ENCODE measurements at places on chromosomes 4 and X.

DNA sequence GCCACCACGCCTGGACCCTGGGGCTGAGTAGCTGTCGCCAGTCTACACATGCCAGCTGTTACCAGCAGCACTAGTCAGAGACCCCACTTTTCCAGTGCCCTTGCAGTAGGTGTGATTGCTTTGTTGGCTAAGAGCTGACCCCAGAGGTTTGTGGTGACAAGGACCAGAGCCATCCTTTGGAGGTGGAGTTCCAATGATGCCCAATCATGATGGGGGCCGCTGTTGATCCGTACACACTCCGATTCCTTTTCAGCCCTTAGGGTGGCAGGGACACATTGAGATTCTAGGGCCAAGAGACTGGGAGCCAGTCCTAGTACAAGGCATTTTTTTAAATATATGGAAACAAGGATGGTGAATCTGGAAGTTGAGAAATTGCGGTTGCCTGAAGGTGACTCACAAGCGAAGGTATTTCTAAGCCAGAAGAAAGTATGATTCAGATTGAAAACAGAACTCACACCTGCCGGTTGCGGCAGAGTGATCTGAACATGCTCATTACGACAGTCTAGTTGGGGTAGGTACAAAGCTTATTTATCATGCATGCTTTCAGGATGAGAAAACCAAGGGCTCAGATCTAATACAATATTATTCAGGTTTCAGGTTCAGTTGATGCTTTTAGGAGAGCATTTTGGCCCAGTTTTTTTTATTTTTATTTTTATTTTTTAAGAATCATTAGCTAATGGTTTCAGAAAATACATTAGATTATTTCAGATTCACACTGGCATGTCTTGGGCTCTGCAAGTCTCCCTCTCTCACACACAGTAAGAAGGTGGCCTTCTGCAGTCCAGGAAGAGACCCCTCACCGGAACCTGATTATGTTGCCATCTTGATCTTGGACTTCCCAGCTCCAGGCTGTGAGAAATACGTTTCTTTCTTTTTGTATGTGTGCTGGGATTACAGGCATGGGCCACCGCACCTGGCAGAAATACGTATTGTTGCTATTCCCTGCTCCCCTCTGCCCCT is 43.4 kb downstream of the SHROOM2 start:
- DNase-seq, result no peak

GRCh38 chr4:87916626-87917025 is 58.9 kb upstream of the SPP1 start:
- no peak for DNase-seq

- no peak for DNase-seq
Measured at GRCh38 chrX:77014377-77015372, 432.5 kb upstream of the FGF16 start.

DNA sequence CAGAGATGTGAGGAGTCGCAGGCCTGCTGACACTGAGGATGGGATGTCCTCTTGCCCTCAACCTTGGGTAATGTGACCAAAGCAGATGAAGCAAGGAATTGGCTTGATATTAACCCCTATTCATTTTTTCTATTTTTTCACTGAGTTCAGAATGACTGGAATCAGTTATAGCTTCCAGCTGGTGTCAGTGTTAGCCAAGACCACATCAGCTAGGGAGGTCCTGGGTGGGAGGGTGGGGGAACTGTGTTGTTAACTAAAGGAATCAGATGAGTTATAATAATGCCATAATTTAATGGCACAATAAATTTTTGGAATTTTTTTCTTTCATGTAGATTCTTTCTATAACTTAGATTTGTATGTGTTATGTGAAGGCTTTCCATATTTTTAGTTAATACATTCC is 91.9 kb downstream of the EGF start:
- DNase-seq, result no peak

DNA sequence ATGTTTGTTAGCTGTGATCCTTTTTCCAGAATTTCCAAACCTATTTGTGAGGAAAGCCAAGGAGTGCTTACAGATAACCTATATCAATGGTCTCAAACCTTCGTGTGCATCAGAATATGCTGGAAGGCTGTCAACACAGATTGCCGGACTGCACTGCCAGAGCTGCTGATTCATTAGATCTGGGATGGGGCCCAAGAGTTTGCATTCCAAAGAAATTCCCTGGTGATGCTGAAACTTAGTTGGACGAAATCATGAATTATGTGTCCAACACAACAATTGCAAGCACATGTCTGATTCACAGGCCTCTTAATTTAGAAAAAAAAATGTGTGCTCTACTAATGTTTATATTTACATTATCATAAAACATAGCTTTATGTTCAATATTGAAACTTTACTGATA is 544.0 kb upstream of the AMOT start:
- no peak for DNase-seq

DNA sequence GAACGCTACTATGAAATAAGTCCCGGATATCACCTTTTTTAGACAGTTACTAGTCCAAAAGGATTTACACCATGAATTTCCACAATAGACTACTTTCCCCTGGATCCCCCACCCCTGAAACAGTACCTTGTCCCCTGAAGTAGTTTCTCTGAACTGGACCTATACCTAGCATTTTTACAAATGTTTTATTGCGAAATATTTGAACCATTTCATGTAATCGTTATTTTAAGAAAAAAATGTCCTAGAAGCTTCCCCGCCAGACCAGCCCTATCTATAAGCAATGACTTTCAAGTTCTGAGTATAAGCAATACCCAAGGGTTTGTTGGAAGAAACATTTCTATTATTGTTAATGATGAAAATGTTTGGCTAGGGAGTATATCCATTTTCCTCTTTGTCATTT is 517.8 kb upstream of the IGFBP7 start:
- DNase-seq, result no peak

- no peak for DNase-seq
Measured at GRCh38 chr4:69523385-69524132, 27.9 kb upstream of the UGT2B4 start.

DNA sequence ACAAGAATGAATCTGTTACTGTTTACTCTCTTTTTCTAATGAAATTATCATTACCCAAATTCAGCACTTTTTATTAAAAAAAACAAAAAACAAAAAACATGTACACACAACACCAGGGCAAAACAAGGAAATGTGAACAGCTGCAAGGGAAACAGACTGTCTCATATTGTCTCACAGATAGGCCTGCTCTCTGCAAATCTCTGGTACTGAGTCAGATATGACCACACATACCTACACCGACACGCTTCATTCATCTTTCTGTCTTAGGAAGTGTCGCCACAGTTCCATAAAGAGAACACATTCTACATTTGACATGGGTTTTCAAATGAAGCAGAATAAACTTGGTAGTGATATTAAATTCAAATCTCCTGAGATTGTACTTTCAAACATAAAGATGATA is 92.2 kb upstream of the GPR34 start:
- no peak for DNase-seq

DNA sequence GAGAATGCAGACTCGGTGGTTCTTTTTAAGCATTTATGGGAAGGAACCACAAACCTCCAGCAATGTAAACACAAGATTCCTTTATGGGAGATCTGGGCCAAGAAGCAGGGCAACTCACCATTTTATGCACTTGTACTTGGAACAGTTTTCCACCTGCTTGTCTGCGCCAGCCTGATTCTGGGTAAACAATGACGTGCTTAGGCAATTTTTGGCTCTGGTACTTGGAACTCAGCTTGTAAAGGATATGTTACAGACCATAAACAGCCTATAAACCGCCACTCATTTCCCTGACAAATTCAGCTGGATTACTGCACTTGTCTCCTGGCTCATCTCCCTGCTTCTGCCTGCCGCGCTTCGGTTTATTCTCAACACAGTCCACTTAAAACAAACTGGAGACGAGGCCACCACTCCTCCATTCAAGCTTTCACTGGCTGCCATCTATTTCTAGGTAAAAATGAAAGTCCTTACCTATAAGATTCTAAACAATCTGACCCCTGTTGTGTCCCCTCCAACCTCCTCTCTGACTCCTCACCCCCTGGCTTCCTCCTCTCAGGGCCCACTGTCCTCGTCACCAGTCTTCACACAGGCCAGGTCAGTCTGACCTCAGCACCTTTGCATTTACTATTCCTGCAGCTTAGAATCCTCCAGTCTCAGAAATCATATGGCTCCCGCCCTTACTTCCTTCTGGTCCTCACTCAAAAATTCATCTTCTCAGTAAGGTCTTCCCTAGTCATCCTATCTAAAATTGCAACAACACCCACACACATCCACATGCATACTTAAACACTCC is 205.9 kb upstream of the GALNT7 start:
- DNase-seq, result no peak

GRCh38 chrX:24594501-24594900 is 52.6 kb downstream of the PCYT1B start:
- DNase-seq, result no peak

- DNase-seq, result no peak
Measured at GRCh38 chrX:12149670-12150407, 11.6 kb downstream of the FRMPD4 start.

DNA sequence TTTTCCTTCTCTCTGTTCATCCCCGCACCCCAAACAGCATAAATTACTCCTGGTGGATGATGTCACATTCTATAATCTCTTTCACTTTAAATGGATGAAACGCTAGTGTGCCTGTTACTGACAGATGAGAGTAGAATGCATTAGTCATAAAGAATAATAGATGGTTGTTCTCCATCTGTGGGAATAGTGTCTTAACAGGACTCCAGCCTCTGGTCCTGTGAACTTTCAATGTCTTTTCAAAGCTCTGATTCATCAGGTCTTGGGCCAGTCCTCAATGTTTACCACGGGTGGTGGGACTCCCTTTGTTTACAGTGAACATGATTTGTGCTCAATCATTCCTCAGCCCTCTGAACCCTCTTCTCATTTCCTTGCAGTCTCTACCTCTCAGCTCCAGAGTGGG is 182.6 kb downstream of the GABRB1 start:
- DNase-seq, result no peak

DNA sequence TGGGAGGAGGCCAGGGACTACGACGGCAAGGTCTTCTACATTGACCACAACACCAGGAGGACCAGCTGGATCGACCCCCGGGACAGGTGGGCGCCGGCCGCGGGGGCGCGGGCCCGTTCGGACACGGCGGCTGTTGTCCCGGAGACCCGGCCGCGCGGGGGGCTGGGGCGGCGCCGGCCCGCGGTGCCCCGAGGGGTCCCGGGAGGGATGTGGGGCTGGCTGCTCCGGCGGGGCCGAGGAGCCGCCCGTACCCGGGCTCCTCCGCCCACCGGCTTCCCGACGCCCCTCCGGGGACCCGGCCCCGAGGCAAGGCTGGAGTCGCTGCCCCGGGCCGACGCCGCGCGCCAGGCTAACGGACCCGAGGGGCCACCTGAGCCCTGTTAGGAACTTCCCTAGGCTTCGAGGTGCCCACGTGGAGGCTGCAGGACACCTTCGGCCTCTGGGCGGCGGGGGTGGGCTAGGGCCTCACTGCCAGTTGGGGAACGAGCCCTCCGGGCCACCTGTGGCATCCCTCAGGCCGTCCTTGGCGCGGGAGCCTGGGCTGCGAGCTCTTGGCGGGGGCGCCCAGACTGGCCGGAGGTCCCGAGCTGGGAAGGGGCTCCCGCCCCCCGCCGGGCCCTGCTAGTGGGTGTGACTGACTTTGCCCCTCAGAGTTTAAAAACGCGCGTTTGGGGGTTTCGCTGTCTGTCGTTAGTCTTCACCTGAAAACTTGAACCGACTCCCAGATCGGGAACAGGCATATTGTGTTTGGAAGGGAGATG is 660 bp downstream of the WWC2 start:
- DNase-seq, result no peak

- no peak for DNase-seq
Measured at GRCh38 chrX:147737690-147738089, 174.0 kb upstream of the FMR1 start.

DNA sequence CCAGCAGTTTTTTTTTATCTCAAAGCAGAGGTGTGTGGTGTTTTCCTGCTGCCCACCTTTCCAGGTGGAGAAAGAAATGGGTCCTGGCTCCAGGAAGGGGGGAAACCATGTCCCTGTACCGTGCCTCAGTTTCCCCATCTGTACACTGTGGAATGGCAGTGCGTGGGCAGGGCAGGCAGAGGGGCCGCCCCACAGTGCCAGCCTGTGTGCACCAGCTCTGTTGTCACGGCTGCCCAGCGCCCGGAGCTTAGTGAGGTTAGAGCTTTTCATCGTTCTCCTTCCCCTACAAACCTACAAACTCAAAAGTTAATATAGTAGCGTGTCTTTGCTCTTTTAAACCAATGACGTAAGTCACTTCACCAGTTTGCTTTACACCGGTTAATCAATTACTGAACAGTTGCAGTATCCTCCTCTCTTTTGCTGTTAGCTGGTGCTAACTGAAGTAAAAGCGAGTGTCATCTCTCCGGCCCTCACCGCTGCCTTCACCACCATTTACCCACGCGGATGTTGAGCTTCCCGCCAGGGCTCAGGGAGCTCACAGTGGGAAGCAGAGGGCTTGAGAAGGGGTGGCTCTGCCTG is 114.8 kb upstream of the ADRA2C start:
- no peak for DNase-seq

- no peak for DNase-seq
Measured at GRCh38 chrX:25019707-25020390, 4.1 kb upstream of the ARX start.

DNA sequence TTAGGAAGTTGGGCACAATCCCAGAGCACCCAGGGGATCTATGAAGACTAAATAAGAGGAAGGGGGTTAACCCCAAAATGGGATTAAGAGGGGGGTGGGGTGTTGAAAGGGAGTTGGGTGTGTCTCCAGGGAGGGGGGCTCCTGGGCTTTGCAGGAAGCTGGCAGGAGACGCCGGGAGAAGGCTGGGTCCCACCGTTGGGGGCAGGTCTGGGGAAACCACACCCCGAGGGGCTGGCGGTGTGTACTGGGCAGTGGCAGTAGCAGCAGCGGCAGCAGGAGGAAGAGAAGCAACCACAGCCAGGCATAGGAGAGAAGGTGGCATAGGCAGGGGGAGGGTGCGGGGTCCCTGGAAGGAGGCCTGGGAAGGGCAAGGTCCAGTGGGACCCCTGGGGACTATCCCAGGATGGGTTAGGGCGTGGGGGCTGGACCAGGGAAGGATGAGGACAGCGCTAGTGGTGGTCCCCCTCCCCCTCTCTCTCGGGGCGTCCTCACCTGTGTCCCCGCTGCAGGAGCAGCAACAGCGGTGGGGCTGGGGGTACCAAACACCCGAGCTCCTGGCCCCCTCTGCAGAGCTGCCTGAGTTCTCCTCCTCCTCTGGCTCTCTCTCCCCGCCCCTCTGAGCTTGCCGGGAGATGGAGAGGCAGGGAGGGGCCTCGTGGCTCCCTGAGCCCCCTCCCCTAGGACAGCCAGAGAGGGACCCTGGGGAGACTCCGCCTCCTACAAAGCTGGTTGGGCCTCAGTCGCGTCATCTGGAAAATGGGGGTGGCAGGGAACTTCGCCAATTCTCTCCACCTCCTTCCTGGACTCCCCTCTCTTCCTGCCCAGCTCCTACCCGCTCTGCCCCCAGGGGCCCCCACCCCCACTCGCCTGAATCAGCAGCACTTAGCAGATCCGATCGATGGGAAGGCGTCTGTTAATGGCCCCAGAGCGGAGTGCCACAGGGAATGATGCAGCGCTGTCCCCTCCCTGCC is at the start of gene KCND1:
Gene KCND1, minus strand, starts transcription at position 596 of the 971 bp plus-strand sequence. CDS start 1,573 bp downstream, outside the sequence.
- DNase-seq, result peak; percentile 14

- DNase-seq, result no peak
Measured at GRCh38 chr4:79250887-79251286, 75.0 kb downstream of the NAA11 start.

All from ascending aorta (tissue), 2 donors.